ENCODE measurements at places on chromosomes 13 and 19.

DNA sequence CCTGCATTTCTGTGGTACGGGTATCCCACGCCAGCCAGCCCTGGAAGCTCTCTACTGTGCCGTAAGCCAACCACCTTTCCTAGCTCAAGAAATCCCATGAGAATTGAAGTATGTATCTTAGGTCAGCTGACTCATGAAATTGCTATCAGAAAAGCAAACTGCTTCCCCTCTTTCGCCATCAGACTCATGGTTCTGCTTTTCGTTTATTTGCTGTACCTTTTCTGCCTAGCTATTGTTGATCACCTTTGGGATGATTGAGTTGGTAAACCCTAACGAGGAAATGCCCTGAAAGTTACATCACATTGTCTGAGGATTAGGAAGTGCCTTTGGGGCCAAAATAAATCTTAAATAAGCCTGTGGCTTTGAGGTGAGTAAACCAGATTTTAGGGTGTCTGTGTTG lies at the start of gene ADGRE3:
Gene ADGRE3 (minus strand): TSS at position 81 of the 400 bp plus-strand sequence. CDS start 74 bp downstream, at position 7.
- no peak for DNase-seq

DNA sequence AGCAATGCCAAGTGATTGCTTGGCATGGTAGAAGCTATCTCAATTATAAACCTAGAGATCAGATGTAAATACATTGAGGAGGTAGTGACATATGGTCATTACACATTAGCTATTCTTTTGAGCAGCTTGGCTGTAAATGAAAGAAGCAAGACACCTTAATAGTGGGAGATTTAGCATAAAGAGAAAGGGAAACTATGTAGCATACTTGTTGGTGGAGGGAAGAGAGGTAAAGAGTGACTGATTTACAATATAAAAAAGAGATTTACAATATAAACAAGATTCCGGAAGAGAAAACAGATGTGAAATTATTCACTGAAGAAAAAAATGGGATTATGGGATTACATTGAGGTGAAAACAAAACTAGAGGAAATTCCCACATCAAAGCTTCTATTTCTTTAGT lies 2009.6 kb downstream of the OLFM4 start:
- no peak for DNase-seq

DNA sequence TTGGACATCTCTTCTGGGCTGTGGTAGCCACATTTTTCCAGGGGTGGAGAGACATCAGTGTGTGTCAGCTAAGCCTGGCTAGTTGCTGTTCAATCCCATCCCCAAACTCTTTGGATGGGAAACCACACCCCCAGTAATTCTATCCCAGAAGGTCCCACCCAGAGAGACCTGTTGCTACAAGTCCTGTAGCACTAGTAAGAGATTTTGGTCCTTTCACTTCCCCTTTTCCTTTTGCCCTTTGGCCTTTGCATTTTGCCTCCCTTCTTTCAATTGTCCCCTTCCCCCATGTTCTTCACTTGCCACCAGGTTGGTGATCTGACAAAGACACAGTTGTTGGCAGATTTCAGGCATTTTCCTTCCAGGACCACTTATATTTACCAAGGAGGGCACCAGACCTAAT lies 3.8 kb downstream of the CBY2 start:
- no peak for DNase-seq

DNA sequence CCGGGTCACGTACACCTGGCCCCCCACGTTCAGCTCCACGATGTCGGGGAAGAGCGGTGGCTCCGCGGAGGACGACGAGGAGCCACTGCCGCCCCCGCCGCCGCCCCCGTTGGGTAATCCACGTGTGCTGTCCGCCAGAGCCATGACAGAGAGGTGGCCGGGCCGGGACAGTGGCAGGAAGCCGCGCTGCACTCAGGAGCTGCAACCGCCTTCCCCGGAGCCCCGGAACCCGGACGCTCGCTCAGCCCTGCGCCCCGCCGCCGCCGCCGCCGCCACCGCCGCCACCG lies 257 bp downstream of the KCTD12 start:
- no peak for DNase-seq

DNA sequence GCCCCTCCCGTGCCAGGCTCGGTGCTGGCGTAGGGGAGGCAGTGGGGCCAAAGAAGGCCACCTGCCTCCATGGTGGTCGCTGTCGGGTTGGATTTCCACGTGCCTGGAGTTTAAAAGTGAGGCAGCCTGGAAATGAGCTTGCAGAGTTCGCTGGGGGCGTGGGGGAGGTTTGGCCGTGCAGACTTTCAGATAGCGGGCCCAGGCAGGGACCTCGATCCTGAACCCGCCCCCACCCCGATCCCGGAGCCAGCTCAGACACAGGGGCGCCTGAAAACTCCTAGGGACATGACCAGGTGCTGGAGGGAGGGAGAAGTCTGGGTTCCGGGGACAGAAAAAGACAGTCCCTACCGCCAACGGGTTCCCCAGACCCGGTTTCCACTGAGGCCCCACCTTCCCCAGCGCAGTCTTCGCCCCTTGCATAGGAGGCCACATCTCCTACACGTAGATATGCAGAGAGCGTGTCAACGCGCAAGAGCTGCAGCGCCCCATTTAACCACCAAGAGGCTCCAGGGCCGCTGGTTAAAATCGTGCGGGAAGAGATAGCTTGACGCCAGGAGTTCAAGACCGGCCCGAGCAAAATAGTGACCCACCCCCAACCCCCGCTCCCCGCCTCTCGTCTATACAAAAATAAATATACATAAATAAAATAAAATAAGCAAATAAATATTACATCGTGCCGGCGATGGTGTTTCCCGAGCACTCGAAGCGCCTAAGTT lies 8.5 kb downstream of the CCDC8 start:
- DNase-seq, result no peak

DNA sequence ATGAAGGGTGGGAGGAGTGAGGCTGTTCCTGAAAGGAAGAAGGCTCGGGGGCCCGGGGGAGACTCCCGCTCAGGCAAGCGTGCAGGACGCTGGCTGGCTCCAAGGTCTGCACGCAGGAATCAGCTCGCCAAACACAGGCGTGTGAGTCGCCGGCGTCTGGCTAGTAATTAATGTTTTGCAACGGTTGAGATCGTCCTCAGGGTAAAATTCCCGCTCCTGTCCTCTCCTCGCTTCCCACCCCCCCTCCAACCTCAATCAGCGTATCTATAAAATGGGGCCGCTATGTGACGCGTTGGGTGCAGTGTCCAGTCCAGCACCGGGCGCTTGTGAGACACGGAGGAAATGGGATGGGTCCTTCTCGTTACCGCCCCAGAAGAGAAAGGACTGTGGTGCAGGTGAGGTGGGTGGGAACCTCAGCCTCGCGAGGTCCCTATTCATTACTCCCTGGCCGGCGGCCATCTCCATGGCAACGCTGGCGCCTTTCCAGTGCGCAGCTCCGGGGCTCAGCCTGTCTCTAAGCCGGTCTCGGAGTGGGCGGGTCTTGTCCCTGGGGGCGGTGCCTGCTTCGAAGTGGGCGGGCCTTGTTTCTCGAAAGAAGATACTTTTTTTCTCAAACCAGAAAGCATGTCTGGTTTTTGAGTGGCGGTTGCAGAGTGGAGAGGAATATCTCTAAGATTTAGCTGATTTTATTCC lies 6.5 kb upstream of the ZNF579 start:
- no peak for DNase-seq

DNA sequence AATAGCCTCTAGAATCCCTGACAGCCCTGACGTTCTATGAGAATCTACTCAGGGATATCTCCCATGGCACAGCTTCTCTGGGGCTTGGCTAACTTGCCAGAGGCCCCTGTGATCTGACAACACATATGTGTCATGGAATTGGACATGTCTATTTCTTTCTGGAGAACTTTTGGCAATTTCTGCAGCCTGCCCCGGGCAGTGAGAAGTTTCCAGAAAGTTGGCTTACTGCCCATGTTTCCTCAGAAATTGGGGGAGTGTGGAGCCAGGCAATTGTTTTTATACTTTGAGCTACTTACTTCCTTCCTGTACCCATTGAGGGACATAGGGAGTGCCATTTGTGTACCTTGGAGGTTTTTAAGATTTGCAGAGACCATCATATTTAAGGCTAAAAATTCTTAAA lies 98.9 kb downstream of the FLT1 start:
- DNase-seq, result no peak

DNA sequence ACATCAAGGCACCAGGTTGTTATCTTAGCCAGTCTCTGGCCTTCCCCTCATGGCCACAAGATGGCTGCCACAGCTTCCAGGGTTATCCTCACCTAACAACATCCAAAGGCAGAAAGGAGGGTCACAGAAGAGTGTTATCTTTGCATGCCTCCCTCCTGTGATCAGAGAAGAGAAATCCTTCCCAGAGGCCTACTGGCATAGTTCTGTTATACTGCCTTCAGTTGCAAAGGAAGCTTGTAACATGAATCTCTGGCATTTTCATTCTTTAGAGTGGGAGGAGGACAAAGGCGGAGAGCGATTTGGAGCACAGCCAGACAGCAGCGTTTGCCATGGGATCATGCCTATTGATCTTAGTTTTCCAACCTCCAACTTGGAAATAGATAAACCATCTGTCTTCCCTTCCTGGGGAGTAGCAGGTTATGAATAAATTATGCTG lies 135.7 kb downstream of the DNAJC15 start:
- no peak for DNase-seq

GRCh38 chr13:51444922-51445321 lies 7.9 kb downstream of the INTS6 start:
- no peak for DNase-seq

DNA sequence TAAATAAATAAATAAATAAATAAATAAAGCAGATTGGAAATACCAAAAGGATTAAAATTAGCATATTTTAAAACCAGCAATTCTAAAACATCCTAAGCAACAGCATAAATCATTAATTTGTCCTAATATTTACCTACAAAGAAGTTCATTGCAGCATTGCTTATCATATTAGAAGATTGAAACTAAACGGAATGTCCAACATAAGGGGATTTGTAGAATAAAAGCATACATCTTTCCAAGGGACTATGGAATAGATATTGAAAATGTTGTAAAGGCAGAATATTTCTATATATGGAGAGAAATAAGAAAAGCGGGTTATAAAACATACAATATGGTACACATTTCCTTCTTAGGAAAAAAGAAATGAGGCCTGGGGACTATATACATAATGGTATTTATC lies 71.1 kb upstream of the RFC3 start:
- no peak for DNase-seq

DNA sequence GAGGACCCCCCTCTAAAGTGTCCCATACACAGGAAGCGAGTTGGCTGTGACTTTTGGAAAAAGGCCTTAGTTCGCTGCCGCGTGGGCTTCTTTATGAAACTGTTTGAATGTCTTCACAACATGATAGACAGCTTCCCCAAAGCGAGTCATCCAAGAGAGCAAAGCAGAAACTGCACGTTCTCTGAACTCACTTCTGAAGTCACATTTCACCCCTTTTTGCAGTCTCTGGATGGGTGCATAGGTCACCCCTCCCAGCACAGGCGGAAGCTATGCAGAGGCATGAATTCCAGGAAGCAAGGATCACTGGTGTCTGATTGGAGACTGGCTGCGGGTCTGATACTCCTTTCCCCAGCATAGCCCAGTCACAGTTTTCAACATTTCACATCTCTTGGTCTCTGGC lies 10.6 kb downstream of the GPI start:
- DNase-seq, result no peak

Measured in cortex of kidney (tissue), 1 donor.